AG20443 (cell line): ENCODE measurements at places on chromosomes 7 and 10.

- no peak for DNase-seq
Measured at GRCh38 chr7:12746211-12746610, 58.8 kb downstream of the ARL4A start.

DNA sequence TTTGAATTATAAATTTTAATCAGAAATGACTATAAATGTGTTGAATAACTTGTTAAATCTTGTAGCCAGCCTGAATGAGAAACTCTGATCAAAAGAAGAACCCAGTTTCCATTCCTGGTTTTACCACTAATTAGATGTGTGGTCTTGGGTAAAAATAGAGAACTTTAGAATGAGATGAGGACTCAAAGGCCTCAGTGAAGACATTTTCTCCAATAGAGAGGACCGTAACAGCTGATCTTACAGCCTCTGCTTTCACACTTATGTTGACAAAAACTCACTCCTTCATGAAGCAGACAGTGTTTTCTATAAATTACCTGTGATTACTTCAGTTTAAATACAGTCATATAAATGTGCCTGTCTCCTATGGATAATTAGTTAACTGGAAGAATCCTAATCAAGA lies 200.1 kb upstream of the MEOX2 start:
- no peak for DNase-seq

GRCh38 chr7:73769481-73770001 lies 529 bp downstream of the CLDN3 start:
- DNase-seq: no peak

- no peak for DNase-seq
Measured at GRCh38 chr7:48052748-48053147, 17.4 kb downstream of the C7orf57 start.

DNA sequence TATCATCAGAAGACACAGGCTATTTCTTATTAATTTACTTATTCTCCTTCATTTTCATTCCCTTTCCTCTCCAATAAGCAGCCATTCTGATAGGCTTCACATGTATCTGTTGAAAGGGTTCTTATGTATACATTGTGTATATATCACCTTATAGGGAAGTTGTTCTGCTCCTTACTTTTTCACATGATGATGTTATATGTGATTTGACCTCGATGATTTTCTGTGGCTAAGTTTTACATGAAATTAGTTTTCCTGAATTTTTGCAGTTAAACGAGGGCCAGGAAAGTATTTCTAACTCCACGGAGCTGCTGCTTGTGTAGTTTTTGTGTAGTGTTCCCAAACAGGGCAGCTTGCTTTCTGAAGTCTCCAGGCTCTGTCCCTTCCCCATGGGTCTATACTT lies 84.5 kb downstream of the SH2D4B start:
- no peak for DNase-seq

DNA sequence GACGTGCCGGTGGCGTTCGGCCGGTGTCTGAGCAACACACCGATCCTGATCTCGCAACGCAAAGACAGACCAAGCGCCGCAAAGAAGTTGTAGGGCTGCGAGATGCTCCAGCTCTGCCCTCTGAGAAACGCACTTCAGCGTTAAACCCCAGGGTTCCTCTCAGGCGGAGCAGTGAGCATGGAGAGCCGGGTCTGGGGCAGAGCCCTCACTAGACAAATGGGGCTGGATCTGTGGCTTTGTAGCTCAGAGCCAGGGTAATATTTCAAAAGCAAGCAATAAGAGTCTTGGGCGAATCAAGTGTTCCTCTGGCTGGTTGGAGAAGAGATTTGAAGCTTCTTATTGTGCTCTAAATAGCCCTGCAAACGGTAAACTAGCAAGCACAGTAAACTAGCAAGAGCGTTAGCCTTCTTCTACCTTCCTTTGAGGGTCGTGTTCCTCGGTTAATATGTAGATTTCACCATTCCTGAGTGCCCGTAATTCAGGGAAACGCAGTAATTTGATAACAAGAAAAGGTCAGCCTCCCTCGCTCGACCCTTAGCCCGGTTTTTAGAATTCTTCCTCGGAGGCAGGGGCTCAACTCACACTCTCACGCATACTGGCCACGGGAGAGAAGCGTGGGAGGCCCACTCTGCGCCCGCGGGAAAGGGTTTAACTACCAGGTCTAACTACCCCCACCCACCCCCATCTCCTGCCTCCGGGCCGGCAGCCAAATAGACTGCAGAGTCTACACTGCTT lies 6.7 kb downstream of the SKAP2 start:
- DNase-seq: no peak

DNA sequence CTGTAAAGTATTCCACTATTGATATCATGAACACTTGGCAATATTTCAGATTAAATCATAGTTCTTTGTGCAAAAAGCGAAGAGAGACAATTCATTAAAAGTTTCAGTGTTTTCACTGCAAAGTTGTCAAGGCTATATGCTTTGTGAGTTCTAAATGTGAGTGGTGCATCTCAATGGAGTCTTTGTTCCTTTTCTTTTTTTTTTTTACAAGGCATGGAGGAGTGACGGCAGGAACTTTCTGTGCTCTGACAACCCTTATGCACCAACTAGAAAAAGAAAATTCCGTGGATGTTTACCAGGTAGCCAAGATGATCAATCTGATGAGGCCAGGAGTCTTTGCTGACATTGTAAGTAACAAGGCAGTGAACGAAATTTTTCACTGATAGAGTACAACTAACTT lies 84.5 kb downstream of the AASS start:
- no peak for DNase-seq

DNA sequence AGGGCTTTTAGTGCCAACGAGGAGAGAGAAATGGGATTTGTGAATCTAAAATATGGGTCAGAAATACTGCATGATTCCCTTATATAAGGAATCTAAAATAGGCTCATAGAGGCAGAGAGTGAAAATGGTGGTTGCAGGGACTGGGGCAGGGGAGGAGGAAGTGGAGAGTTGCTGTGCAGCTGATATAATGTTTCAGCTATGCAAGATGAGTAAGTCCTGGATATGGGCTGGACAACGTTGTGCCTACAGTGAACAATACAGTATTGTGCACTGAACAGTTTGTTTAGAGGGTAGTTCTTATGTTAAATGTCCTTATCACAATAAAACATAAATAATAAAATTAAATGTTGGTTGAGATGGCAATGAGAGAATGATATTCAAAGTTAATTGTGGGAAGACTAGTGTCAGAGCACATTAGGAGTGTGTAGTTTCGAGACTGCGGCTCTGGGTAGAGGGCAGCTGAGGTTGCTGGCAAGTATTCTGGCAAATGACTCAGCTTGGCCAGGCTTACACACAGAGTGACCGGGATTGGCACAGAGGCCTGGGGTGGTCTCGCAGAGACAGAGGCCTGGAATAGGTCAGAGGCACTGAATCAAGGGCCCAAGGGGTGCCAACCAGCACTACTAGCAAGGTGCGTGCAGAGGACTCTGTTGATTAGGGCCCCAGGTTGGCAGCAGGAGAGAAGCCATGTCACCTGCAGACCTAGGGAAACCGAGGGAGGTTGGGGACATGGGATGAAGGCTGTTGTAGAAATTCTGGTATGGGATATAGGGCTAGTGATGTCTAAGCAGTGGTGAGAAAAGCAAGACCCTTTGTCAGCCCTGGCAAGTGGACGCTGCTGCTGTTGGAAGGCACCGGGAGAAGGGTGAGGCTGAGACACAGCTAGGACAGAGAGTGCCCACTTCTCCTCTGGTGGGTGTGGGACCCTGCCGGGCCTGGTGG lies 2.8 kb upstream of the DEPP1 start:
- DNase-seq: peak; percentile 87

DNA sequence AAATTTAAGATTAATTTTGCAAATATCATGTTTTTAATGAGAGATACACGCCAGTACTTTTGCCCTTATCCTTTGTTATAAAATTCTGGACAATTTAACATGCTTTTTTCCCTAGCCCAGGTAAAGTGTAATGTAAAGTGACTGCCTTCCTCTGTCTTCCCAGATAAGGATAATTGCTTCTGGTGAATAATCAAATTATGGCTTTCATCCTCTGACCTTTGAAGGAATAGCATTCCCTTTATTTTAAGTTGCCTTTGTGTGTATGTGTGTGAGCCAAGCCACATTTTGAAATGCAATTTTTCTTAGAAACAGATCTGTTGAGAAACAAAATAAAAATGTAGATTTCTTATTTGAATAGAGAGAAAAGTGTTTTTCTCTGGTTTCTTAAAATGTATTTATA lies 107.5 kb downstream of the ADAM22 start:
- DNase-seq: no peak

- DNase-seq: peak; percentile 31
Measured at GRCh38 chr10:17077346-17077781, 52.2 kb downstream of the CUBN start.

DNA sequence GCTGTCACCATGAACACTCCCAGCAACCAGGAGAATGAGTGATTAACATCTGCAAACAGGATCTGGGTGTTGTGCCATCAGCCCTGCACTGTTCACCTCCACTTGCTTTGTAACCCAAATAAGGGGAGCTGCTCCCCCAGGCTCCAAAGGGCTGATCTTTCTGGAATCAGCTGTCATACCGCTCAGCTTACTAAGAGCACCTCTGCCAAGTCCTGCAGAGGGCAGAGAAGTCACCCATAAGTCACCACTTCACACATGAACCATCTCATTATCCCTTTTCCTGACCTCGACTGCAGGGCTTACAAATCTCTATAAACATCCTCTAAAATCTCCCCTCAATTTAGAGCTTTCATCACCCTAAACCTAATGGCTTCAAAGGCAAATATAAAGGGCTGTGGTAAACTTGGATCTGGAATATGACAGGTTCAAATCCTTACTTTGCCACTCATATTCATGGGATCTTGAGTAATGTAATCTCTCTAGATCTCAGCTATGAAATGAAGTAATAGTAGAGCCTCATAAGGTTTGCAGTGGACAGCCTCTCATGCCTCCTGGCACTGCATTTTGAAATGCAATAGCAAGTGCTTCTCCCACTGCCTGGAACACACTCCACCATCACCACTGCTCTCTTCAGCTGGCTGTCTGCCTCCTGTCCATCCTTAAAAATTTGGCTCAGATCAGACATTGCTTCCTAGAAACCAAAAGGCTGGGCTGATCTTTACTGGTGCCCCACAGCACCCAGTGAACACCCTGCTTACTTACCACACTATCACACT lies 38.8 kb downstream of the ERLIN1 start:
- peak; percentile 29 for DNase-seq

GRCh38 chr7:16347066-16347826 lies 74.1 kb downstream of the CRPPA start:
- no peak for DNase-seq
